Cerebellar nuclear complex (tissue), 1 donor: ENCODE measurements at places on chromosomes 16 and 17.
A peak's percentile ranks its signal among the peaks of the same experiment; 100 is the strongest.

GRCh38 chr16:89401641-89402445, 88.5 kb downstream of the ANKRD11 start:
- DNase-seq = no peak

DNA sequence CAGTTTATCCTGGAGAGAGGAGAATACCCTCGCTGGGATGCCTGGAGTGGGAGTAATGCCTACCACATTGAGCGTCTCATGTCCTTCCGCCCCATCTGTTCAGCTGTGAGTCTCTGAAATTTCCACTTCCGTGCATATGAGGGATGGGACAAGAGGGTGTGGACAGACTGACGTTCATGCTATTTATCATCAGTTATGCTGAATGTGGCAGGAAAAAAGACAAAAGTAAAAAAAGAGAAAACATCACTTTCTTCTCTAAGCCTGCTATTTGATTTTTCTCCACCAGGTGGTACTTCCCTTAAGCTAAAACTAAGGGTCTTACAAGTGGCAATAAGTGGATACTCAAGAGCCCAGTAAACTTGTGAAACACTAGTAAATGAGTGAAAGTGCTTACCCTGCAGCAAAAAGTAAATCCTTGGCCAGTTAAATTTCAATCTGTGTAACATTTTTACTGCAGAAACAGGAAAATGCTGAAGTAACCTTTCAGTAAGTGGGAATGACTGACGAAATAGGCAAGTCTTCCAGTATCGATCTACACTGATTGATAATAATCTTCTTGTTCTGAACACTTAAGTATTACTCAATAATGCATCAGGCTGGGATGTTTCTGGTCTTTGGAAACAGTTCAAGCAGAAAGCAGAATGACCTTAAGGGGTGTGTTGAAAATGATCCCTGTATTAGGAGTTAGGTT, 5.6 kb downstream of the CRYBA1 start:
- DNase-seq = no peak

- no peak for DNase-seq
Measured at GRCh38 chr16:89113152-89113547, 19.5 kb downstream of the ACSF3 start.

DNA sequence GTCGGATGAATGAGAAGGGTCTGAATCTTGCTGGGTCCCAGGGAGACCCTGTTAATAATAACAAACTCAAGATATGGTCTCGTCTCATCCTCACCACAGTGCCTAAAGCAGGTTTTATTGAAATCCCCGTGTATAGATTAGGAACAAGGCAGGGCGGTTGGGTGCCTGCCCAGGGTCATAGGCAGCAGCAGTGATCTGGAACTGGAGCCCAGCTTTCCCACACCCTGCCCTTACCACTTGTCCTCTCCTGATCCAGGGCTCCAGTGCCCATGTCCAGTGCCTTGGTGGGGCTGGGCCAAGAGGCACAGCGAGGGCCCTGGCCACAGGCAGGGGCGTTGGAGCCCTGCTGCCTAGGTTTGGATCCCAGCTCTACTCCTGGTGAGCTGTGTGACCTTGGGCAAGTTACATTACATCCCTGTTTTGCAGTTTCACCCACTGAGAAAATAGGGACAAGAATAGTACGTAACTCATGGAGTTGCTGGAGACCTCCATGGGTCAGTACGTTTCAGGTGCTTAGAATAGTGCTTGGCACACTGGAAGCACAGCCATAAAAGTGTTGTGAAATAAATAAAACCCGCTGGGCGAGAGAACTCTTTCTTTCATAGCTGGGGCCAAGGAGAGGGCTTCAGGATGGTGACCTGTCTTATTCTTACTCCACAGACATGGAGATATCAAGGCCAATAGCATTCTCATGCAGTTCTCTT, 13.9 kb downstream of the SOCS3 start:
- DNase-seq = no peak

- no peak for DNase-seq
Measured at GRCh38 chr17:8904201-8904600, 36.7 kb upstream of the PIK3R6 start.

- DNase-seq = peak; percentile 15
Measured at GRCh38 chr17:45428050-45428617, 4.5 kb downstream of the ARHGAP27 start.

DNA sequence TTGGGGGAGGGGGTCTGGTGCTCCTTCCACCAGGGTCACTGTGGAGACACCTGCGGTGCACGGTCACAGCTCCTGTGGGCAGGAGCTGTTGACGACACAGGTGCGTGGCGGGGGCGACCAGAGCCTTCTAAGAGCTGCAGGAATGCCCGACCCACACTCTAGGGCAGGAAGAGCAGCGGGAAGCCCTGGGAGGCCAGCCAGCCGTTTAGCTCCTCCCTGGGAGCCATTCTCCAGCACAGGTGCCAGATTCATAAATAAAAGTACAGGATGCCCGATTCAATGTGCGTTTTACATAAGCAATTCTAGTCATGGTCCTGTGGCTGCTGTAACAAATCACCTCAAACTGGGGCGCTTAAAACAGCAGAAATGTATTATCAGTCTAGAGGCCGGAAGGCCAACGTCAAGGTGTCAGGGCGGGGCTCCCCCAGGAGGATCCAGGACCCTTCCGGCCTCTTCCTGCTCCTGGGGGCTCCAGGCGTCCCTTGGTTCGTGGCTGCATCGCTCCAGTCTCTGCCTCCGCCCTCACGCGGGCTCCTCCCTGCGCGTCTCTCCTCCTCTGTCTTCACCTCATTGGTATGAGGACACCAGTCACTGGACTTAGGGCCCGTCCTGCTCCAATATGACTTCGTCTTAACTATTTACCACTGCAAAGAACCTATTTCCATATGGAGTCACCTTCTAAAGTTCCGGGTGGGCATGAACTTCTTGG, 155.4 kb downstream of the FOXL1 start:
- DNase-seq = no peak

GRCh38 chr17:75548813-75549212, 23.3 kb downstream of the LLGL2 start:
- DNase-seq = no peak

- DNase-seq = no peak
Measured at GRCh38 chr17:40615068-40615840, 32.4 kb downstream of the SMARCE1 start.

GRCh38 chr17:47934856-47935255, 6.5 kb upstream of the PNPO start:
- DNase-seq = no peak

DNA sequence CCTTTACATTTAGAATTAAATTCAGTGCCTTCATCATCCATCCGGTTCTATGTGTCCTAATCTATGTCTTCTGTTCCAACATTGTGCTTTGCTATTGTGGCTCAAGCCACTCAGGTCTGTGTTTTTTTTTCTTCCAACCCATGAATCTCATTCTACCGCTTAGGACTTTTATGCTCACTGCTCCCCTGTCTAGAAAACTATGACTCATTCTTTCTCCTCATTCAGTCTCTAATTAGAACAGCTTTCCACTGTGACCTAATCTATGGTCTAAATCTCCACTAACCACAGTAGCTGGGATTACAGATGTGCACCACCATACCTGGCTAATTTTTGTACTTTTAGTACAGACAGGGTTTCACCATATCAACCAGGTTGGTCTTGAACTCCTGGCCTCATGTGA, 418.7 kb downstream of the KCNJ2 start:
- no peak for DNase-seq

GRCh38 chr16:67936124-67936879, at the start of gene PSMB10:
TSS of gene PSMB10 (minus strand) at chr16:67936850. CDS start at chr16:67936749, 101 bp downstream.
- no peak for DNase-seq

DNA sequence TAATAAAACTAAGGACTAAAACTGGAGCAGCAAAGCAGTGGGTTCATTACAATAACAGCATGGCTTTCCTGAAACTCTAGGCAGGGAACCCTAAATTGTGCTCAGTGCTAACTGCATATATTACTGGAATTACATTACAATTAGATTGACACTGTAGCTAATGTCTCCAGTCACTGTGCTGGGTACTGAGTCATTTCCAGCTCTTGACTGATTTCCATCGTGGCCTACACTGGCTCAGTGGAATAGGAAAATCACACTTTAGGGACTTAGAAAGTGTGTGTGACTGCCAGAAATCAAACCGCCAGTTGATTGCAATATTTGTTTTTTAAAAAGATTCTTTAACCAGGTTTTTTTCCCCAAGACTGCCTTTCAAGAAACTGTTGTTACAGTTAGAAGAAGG, 1447.4 kb upstream of the GOT2 start:
- no peak for DNase-seq

DNA sequence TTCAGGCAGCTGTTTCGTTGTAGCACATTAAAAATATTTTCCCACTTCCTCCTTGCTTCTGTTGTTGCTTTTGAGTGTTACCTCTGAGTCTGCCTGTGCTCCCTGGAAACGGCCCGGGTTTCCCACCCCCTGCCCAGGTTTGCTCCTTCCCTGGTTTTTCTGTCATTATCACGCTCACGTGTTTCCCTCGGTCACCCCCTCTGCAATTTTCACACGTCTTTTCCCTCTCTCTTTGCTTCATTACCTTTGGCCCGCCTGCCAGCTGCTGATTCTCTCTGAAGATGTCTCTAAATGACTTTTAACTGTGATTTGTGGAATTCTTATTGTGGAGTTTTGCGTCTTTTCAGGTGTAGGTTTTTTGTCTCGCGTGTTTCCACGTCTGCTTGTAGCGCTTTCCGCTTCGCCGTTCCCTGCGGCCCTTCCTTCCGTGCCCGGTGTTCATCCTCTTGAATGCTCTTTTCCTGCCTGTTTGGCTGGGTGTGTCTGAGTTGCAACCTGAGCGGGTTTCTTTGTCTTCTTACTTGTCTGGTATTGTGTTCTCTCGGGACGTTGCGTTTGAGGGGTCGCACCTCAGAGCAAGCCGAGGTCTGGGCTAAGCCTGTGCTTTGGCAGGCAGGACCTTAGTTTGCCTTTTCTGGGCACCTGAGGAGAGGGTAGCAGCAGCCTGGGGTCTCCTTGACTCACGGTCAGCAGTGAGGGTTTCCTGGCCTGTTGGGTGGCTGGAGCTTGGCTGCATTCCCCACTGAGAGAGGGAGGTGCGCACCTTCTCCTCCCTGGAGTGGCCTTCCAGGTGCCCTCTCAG, 96.3 kb upstream of the ZNF750 start:
- no peak for DNase-seq

DNA sequence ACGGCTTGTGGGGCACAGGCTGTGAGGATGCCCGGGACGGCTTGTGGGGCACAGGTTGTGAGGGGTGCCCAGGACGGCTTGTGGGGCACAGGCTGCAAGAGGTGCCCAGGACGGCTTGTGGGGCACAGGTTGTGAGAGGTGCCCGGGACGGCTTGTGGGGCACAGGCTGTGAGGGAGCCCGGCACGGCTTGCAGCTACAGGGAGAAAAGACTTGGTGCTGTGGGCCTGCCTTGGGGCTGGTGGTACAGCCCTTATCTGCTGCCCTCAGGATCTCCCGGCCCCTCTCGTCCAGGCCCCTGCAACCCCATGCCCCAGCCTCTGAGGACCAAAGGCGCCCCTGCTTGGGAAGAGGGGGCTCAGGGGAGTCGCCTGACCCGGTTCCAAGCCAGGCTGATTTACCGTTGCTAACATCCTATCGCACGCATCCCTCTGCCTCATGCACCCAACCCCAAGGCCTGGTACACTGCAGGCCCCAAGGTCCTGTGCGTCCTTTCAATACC, 5.0 kb upstream of the HBM start:
- no peak for DNase-seq

DNA sequence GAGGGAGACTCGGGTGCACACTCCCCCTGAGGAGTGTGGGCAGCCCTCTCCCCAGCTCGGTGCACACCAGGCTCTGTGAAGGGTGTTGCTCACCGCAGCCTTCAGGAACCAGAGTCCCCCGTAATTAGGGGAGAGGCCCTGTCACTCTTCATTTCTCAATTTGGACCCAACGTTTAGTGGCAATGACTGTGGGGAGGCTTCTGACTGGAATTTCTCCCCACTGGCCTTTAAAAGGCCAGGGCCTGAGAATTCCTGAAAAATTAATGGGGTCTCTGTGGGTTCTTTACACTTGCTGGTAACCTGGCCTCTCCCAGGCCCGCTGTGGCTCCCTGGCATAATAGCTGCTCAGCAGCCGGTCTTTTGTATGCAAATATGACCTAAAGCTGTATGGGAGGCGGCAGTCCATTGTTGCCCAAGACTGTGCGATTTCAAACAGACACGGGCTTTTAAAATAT, 209.7 kb downstream of the MSI2 start:
- no peak for DNase-seq

DNA sequence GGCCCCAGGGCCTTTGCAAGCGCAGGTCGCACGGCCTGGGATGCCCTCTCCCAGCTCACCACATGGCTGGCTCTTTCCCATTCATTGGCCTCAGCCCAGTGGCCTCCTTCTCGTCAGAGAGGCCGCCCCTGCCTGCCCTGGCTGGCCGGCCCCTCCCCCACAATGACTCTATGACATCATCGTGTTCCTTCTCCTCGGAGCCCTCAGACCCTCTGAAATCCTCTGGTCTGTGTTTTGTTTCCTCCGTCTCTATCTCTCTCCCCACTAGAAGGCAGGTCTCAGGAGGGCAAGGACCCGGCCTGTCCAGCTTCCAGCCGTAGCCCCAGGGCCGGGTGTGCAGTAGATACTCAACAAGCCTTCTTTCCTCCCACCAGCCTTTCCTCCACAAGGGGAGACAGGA, 164.8 kb upstream of the FOXF1 start:
- DNase-seq = no peak

GRCh38 chr16:85402910-85403692, 210.0 kb upstream of the GSE1 start:
- no peak for DNase-seq

DNA sequence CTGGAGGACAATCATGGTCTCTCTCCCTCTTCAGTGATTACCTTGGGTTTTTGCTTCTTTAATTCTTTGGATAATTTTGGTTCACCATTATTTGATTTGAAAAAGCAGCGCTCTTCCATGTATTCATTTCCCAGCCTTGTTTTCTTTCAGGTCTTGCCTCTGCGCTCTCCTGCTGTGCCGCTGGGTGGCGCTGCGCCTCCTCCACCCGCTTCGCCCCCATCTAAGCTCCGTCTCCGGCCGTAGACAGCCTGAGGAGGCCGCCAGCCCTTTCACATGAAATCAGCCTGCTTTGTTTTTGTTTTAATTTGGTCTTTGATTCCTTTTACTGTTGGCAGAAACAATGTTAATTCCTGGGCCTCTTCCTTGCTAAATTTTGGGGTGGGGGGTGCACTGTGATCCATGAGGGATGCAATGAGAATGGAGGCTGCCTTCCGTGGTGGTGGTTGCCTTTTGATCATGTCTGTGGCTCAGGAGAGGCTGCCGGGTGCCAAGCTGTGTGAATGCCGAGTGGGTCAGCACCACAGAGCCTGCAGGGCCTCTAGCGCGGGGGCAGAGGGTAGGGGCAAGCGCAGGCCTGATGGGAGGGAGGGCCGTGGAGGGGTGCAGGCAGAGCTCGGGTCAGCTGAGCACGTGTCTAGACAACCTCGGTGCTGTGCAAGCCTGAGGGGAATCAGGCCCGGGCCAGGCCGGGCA, 64.1 kb downstream of the PLD6 start:
- DNase-seq = no peak

DNA sequence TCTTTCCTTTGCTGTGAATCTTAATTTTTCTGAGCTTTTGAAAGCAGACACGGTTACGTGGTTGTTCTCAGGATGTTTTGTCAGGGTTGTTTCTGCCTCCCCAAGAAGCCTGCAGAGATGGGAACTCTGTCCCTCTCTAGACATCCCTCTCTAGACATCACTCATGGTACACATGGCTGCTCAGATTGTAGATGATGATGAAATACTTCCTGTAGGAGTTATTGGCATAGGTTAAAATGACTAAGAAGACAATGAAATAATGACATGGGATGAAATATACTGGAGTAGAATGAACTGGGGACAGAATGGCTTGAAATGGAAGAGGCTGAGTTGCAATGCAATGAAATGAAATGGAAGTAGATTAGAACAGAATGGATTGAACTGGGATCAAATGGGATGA, 253.4 kb downstream of the SHISA9 start:
- DNase-seq = no peak

GRCh38 chr17:27585153-27585681, 45.8 kb upstream of the LGALS9 start:
- no peak for DNase-seq

- DNase-seq = no peak
Measured at GRCh38 chr17:14605267-14605599, 304.4 kb downstream of the HS3ST3B1 start.
